ENCODE measurements at places on chromosomes 1 and 21.

DNA sequence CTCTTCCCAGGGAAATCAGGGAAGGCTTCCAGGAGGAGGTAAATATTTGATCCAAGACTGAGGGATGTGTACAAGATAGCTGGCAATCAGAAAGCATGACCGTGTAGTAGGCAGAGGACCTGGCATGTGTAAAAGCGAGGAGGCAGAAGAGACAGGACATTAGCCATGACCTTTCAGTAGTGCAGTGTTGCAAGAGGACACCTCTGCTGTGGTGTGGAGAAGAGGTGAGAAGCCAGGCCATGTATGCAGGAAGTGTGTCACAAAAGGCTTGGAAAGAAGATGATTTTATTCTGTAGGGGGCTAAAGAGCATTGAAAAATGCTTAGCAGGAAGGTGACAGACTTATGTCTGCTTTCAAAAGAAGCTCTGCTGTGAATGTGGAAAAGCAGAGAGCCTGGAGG lies 381.0 kb downstream of the ZP4 start:
- DNase-seq, result no peak

DNA sequence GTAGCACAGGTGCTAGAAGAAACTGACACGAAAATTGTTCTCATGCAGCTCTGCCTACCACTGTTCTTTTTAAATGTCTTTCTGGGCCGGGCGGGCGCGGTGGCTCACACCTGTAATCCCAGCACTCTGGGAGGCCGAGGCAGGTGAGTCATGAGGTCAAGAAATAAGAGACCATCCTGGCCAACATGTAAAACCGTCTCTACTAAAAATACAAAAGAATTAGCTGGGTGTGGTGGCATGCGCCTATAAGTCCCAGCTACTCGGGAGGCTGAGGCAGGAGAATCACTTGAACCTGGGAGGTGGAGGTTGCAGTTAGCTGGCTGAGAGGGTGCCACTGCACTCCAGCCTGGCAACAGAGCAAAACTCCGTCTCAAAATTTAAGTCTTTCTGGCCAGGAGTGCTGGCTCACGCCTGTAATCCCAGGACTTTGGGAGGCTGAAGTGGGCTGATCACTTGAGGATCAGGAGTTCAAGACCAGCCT lies 947 bp upstream of the RIT1 start:
- DNase-seq, result no peak

DNA sequence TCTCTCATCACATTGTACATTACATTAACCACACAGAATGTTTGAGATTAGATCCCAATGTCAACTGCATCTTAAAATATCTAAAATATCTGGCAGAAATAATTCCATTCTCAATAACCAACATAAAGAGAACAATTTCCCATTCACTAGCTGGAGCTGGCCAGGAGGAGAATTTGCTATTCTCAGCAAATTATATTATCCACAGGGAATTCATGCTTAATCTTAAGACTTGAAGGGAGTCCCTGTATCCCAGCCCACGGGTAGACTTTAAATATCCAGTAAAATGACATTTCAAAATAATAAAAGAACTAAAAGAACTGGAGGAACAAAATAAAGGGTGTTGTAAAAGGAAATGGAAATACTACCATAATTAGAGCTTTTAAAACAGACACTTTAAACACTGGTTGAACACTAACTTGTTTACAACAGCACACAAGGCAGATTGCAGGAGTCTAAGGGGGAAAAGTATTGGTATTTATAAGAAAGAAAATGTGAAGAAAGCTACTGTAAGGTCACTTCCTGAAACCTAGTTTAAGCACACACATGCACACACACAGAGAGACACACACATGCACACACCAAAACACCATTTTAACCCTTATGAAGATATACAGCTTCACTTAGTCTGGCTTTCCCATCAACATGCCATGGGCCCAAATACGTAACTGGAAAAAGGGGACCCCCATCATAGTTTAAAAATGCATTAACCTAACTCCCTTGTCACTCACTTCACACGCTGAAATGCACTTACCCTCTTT lies 107.0 kb downstream of the PTPN14 start:
- DNase-seq, result no peak

DNA sequence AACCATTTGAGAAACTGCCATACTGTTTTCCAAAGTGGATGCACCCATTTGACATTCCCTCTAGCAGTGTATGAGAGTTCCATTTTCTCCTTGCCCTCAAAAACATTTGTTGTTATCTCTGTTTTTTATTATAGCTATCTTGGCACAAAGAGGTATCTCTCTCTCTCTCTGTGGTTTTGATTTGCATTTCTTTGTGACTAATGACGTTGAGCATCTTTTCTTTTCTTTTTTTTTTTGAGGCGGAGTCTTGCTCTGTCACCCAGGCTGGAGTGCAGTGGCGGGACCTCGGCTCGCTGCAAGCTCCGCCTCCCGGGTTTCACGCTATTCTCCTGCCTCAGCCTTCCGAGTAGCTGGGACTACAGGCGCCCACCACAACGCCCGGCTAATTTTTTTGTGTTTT lies 17.4 kb upstream of the ZMYM6 start:
- no peak for DNase-seq

DNA sequence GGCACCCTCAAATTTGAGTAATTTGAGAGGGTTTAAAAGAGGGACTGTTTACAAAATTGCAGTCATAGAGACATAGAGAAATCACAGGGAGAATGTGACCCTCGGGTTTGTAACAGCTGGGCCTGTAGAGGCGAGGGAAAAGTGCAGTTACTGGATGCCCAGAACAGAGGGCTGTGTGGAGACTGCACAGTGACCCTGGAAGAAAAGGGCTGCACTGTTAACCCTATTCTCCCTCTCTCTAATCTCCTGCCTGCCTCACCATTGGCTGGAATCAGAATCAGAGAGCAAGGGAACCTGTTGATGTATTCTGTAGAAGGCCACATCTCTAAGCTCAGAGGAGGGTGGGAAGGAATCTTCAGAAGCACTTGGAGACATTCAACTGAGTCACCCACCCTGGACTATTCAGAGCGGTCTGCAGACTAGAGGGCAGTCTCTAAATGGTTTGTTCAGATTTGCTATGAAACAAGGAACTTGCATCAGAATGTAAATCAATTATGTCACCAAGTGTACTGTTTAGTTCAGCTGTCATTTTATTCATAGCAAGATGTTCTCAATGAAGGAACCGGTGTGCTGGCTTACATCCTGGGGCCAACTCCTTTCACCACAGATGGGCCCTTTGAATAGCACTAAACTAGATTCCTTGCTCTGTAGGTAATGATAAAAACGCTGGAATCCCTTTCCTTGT lies 132.2 kb upstream of the HOOK1 start:
- no peak for DNase-seq

GRCh38 chr1:103461161-103462105 lies 64.1 kb upstream of the RNPC3 start:
- no peak for DNase-seq

- DNase-seq, result no peak
These were observed 7.2 kb downstream of the INTS3 start for GRCh38 chr1:153735090-153735420.

DNA sequence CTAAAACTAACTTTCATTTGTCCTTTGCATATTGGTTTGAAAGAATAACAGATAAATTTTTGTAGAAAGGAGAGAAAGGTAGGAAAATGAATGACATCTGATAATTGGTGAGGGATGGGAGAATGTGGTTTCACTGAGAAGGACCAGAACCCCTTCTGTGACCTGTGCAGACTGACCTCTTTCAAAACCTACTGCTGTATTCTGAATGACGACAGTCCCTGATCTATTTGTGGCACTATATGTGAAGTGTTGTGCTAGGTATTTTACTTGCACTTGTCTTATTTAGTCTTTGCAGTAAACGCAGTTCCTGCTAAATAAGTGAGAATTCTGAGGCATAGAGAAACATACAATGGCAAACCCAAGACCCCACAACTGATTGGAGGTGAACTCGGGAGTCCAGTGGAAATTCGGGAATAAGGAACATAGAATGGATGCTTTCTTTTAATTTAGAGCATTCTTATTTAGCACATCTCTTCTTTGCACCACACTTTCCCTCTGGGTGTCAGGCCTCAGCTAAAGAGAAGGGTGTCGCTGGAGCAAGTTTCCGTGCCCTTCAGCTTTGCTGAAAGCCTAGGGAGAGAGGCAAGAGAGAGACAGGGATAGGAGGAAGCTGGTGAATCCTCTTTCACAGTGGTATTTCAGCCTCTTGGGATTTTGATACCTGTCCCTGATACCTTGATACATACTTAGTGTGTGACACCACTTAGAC lies 230.2 kb downstream of the PAPPA2 start:
- DNase-seq, result no peak

DNA sequence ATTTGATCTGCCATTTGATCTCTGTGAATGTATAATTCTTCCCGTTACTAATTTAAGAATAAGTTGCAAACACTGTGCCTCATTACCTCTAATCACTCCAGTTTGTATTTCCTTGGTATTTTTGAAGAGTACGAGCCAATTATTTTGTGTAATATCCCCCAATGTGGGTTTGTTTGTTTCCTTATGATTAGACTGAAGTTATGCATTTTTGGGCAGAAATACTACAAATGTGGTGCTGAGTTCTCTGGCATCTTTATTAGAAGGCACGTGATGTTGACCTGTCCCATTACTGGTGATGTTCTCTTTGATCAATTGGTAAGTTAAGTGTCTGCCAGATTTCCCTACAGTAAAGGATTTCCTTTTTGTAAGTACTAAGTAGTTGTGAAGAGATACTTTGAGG lies 10.3 kb downstream of the MIXL1 start:
- DNase-seq, result no peak

DNA sequence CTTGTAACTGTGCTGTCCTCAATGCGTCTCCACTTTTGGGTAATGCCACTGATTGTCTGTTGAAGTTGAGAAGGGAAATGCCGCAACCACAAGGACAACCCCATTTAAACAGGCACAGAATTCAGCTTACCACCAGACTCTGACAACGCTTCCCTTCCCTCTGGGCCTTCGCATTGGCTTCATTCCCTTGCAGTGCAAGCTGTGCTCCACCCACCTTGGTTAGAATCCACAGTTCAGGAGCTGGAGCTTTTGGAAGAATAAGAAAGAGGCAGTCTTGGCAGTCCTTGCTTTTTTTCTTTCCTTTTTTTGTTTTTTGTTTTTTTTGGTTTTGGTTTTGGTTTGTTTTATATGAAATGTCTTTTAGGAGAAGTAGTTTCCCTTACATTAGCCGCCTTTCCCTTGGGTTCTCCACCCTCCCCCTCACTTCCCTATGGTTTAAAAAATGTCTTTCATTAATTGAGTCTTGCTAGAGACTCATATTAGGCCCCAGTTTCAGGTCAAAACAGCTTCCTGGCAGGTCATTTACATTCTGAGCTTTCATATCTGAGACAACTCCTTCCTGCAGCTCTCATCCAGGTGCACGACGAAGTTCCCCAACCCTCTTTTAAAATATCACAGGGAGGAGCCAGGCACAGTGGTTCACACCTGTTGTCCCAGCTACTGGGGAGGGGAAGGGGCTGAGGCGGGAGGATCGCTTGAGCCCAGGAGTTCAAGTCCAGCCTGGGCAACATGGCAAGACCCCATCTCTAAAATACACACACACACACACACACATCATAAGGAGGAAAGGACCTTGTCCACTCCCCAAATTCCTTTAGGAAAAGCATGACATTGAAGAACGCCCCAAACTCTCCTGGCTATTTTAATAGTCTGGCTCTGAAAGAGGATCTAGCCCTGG lies 20.7 kb upstream of the LAX1 start:
- no peak for DNase-seq

DNA sequence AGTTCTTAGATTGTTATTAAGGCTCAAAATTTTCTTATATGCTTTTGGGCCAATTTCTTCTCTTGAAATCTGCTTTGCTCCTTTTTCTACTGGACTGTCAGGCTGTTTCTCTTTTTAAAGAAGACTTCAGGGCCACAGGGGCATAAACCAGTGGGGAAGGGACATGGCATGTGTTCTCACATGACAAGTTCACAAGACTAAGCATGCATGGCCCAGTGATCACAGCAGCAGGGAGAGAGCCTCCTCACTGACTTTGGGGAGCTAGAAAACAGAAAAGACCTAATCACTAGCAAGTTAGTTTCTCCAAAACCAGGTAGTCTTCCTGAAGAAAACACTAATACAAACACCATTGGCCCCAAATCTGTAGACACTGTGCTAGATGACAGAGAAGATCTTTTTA lies 64.8 kb downstream of the RAB3GAP2 start:
- no peak for DNase-seq

DNA sequence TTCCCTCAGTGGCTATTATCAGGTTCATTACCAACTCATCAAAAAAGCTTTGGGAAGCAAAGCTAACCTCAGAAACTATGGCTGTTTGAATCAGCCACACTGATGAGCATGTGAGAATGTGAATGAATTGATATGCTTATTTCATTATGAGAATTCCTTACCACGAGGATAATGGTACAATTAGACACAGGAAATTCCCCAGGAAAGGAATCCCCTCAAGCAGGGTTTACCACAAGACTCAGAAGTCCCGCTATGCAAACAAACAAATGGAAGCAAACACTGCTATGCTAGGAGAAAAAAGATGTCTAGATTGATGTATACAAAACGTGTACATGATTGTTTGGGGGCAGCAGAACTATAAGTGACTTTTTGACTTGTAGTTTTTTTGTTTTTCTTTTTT lies 205.0 kb downstream of the HMCN1 start:
- DNase-seq, result peak; percentile 52

GRCh38 chr1:6822530-6823359 lies 37.5 kb downstream of the CAMTA1 start:
- no peak for DNase-seq

DNA sequence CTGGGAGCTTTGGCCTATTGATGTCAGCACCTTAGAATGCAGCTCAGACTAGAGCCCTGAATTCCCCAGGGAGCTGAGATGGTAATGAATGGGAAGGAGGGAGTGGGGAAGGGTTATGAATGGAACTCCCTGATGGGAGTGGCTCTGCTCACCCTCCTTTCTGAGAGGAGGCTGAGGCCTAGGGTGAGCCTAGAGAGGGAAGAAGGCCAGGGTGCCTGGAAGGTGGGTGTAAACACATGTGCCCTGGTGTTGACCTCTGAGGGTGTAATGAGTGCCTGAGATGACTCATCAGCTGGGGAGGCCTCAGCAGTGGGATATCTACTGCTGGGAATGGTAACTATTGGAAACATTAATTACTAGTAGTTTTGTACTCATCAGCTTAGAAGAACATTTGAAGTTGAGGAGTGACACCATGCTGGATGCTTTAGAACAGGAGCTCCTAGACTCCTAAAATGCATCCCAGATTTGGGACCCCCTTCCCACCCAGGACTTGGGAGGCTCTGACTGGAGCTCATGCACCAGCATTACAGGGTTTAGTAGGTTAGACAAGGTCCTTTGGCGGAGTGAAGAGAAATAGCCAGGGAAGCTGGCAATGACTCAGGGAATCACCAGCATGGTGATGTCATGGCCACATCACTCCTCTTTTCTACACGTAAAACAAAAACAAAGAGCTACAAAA lies 16.0 kb upstream of the PIGV start:
- DNase-seq, result peak; percentile 93

- DNase-seq, result no peak
These were observed 3.9 kb downstream of the DENND1B start for GRCh38 chr1:197771386-197771785.

DNA sequence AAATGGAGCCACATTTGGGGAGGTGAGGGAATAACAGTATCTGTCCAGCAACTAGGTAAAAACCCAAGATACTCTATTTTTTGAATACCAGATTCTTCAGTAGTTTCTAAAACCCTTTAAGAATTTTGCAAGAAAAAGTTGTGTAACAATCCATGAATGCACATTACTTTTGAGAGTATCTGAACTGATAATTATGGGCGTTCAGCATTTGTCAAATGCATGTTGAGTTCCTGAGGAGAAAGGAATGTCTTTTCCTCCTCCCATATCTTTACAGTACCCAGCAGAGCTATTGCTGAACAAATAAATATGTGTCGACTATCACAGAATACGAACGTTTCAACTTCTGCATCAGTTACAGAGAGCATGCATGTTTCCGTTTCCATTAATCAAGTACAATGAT lies 104.5 kb downstream of the PCNX2 start:
- no peak for DNase-seq

Data from fibroblast of skin of left quadriceps (primary cell).